ENCODE measurements at places on chromosomes 2 and 18.

DNA sequence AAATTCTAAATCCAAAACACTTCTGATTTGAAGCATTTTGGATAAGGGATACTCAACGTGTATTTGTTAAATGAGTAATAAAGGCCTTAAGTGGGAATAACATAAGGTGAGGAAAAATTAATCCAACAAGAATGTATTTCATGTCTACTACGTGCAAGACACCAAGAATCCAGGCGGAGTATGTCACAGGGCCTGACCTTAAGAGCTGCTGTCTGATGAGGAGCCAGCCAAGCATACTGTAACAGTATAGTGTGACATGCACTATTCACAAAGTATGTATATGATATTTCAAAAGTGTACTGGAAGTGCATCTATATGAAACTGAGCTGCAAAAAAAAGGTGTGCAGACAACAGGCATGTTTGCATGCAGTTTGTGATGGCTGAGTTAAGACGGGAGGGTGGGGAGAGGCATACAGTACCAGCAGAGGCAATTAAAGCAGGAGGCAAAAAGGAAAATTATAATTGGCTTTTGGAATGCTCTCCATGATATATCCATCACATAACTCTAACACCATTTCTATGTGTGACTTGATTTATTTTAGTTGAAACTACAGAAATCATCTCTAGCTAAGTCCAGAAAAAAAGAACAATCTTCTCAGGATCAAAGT is 18.2 kb downstream of the IWS1 start:
- no peak for DNase-seq

- DNase-seq = no peak
These were observed 231.3 kb downstream of the BCL2 start for GRCh38 chr18:63088262-63088661.

DNA sequence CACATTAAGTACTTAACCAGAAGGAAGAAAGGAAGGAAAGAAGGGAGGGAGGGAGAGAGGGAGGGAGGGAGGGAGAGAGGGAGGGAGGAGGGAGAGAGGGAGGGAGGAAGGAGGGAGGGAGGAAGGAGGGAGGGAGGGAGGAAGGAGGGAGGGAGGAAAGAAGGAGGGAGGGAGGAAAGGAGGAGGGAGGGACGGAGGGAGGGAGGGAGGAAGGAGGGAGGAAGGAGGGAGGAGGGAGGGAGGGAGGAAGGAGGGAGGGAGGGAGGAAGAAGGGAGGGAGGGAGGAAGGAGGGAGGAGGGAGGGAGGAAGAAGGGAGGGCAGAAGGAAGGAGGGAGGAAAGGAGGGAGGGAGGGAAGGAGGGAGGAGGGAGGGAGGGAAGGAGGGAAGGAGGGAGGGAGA is 363.3 kb downstream of the MBD2 start:
- DNase-seq = no peak

DNA sequence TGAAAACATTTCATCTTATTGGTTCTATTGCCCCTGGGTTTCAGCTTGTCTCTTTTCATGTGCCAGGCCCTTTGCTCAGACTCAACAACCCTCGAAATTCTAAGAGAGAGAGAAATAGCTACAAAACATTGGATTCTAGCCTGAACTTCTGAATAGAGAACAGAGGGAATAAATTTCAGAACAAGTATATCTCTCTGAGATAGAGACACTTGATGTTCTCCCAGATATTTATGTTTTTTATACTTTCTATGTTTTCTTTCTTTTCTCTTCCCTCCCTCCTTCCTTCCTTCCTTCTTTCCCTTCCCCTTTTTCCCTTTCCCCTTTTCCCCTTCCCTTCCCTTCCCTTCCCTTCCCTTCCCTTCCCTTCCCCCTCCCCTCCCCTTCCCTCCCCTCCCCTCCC is 279.5 kb upstream of the SPRED2 start:
- DNase-seq = no peak

DNA sequence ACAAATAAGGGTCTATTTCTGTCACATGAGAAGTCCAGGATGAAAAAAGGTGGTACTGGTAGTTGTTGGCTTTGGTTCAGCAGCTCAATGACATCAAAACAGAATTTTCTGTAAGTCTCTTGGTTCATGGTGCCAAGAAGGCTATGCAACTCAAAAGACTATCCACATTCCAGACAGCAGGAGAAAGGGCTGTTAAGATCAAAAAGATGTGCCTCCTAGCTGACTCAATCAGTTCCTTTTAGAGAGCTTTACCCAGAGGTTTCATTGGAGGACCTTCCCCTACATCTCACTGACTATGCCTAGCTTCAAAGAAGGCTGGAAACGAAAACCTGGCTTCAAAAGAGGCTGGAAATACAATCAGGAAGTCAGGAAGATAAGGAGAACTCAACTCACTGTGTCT is 98.0 kb downstream of the DYM start:
- DNase-seq = no peak

Data from astrocyte of the cerebellum (primary cell).